ENCODE measurements at places on chromosomes 3 and 15. TPM values are rescaled to one million over a fixed set of nuclear protein-coding genes. Genes with fewer than 3 reads are reported as not detected.
A peak's percentile ranks its signal among the peaks of the same experiment; 100 is the strongest.

DNA sequence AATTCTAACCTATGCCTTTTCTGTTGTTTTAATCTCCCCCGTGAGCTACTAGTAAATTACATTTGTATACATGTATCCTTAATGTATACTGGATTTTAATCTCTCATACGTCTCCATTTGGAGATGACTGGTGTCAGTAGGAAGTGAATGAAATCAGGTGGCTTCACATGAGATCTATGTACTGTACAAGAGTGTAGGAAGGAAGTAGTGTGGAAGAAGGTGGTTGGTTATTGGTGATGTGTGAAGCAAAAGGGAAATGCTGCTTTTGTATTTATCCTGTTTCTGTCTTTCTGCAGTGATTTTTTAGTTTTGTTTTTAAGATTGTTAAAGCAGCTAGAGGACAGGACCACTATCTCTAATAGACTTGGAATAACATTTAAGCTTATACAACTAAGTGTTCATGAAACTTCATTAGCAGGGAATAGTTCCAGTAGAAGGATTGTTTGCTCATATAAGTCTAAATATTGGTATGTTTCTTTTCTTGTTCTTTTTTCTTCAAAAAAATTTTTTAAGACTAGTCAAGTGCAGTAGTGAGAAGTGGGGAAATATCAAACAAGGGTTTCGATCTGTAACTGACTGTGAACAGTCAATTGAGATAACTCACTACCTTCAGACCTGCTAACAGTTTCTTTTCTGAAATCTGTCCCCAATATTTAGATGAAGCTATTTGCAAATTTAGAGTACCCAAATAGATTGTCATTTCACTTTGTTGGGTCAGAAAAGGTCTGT is 15.3 kb downstream of the SNX1 start:
- no peak overlapping the region for H3K4me3 ChIP-seq
- H3K27me3 ChIP-seq: no peaks in the 10 kb centered on the region
- no peak for DNase-seq
- peaks cover 23% of the 10 kb centered on the region for H3K4me1 ChIP-seq

DNA sequence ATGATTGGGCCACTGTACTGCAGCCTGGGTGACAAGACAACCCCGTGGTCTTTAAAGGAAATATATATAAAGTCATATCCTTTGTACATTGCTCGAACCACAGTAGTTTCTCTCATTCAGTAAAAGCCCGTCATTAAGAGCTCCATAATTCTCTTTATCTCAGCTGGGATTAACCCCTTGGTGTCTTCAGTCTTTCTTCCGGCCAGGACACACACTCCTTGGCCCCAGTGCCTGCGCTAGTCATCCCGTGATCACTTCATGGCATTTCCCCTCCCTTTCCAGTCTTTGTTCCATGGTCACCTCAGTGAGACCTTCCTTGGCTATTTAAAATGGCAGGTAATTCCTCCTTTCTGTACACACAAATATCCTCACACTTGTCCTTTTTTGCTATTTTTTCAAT is 3.3 kb downstream of the RPL35A start:
- peaks cover 39% of the 10 kb centered on the region for H3K36me3 ChIP-seq
- no peaks in the 10 kb centered on the region for H3K27me3 ChIP-seq
- H3K4me3 ChIP-seq: no peak overlapping the region
- H3K27ac ChIP-seq: no peak overlapping the region
- DNase-seq: no peak

GOLGA6L7 gene
- total RNA-seq: not detected

- H3K27me3 ChIP-seq: no peaks in the 10 kb centered on the region
- DNase-seq: no peak
- no peaks in the 10 kb centered on the region for H3K36me3 ChIP-seq
- peak overlapping the region; percentile 29 for H3K27ac ChIP-seq
These were observed 182.5 kb downstream of the TPRG1 start for GRCh38 chr3:189353988-189354889.

GRCh38 chr15:88447206-88447605 is 20.0 kb downstream of the MRPL46 start:
- H3K4me3 ChIP-seq: no peak overlapping the region
- no peaks in the 10 kb centered on the region for H3K27me3 ChIP-seq
- H3K27ac ChIP-seq: no peak overlapping the region
- no peaks in the 10 kb centered on the region for H3K36me3 ChIP-seq
- no peaks in the 10 kb centered on the region for H3K4me1 ChIP-seq

- no peaks in the 10 kb centered on the region for H3K4me1 ChIP-seq
- no peak for DNase-seq
- H3K36me3 ChIP-seq: no peaks in the 10 kb centered on the region
These were observed 39.4 kb downstream of the FANCI start for GRCh38 chr15:89283201-89283600.

- H3K36me3 ChIP-seq: no peaks in the 10 kb centered on the region
- no peak for DNase-seq
- H3K4me3 ChIP-seq: no peak overlapping the region
- H3K4me1 ChIP-seq: peaks cover 30% of the 10 kb centered on the region
- no peaks in the 10 kb centered on the region for H3K27me3 ChIP-seq
- no peak overlapping the region for H3K27ac ChIP-seq
These were observed 43.0 kb upstream of the TLE3 start for GRCh38 chr15:70140543-70141375.

STRA6 gene
- total RNA-seq: 1.9 TPM

All from tibial nerve (tissue), 4 donors.